GM13977 (cell line): ENCODE measurements at places on chromosomes 6 and 20.

DNA sequence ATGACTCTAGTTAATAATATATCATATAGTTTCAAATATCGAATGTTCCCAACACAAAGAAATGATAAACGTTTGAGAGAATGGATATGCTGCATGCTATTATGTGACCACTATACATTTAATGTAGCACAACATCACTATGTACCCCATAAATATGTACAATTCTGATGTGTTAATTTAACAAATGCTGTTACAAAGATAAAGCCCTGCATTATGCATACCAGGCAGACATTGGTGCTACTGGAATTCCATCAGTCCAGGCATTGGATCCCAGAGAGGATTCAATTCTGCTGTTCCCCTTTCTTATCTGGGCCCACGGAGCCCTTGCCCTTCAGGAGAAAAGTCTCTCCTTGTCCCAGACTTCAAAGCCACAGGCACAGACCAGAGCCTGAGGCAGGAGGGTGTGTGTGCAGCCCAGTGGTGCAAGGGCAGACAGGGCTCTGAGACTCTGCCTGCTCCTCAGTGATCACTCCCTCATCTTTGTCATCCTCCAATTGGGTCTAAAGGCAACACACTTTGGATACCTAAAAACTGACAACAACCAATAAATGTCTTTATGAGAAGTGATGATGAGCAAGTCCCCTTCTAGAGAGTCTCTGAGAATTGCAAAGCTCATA lies 45.2 kb downstream of the PSMG4 start:
- DNase-seq = no peak

GRCh38 chr20:62929051-62929538 lies 2.8 kb upstream of the DIDO1 start:
- DNase-seq = peak; percentile 79

DNA sequence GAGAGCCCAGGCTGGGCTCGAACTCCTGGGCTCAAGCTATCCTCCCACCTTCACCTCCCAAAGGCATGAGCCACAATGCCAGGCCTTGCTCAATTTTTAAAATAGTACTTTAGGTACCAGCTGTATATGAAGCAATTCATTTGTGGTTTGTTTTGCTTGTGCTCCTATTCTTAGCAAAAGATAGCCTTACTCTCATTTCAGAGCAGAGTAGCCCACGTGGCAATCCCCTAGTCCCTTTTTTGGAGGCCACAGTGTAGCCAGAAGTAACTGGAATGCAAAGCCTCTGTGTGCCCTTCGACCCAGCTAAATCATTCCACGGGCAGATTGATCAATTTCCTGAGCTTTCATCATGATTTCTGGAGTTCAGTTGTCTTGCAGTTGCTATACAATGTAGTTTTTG lies 372.2 kb downstream of the NRN1 start:
- no peak for DNase-seq

DNA sequence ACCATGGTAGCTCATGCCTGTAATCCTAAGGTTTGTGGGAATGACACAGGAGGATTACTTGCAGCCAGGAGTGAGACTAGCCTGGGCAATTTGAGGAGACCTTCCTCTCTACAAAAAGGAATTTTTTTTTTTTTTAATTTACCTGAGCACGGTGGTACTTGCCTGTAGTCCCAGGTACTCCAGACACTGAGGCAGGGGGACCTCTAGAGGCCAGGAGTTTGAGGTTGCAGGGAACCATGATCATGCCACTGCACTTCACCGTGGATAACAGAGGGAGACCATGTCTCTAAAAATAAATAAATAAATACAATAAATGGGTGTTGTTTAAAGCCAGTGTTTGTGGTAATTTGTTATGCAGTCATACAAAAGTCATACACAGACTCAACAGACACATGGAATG lies 2.4 kb upstream of the HLA-F start:
- DNase-seq = no peak

DNA sequence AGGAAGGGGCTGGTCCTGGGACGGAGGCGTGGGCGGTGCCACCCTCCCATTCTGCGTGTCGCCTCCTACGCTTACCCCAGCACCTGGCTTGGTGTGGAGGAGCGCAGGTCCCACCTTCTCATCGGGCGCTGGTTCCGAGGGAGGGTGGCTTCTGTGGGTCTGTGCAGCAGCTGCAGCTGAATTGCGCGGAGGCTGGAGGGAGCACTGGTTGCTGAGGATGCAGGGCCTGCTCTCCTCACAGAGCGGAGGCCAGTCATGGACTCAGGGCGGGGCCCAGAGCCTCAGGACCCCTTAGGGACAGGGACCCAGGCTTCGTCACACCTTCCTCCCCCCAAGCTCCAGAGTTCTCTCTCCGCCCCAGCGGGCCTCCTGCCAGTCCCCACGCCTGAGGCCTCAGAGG lies 127.8 kb upstream of the MAP3K4 start:
- DNase-seq = no peak

DNA sequence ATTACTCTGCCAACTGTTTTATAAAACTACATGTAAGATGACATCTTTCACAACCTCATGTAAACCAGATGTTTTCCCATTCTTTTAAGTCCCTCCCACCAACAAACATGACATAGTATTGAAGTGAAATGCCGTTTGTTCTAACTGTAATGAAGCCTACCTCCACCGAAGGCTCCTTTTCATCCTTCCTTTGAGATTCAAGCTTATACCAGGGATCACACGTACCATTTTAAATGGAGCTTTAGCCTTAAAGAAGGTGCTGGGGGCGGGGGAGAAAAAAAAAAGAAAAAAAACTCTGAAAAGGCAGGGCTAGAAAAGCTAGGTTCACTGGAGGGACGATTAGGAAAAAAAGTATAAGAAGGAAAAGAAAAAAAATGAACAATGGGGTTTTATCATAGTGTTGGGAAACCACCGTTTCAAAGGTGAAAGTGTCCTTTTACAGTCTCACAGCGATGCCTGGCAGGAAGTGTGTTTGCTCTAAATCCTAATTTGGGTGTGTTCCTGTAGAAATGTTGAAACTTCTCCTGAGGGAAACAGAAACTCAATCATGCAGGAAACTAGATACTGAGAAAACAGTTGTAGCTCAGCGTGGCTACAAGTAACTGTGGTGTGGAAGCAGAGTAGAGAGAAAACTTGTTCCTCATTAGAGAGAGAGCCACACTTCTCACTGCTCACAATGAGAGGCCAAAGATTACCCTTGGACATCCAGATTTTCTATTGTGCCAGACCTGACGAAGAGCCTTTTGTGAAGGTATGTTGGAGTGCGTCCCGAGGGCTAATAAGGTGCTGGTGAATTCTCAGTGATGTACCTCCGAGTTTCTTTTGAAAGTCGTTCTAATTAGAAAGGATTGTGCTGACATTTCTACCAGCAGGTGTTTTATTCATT lies 37.6 kb upstream of the HINT3 start:
- DNase-seq = peak; percentile 62

- DNase-seq = no peak
Observed at GRCh38 chr6:143187238-143187923, 126.7 kb downstream of the AIG1 start.

GRCh38 chr6:56756219-56756789 lies 113.6 kb upstream of the DST start:
- no peak for DNase-seq

- no peak for DNase-seq
Observed at GRCh38 chr6:10000551-10000950, 414.3 kb downstream of the TFAP2A start.

DNA sequence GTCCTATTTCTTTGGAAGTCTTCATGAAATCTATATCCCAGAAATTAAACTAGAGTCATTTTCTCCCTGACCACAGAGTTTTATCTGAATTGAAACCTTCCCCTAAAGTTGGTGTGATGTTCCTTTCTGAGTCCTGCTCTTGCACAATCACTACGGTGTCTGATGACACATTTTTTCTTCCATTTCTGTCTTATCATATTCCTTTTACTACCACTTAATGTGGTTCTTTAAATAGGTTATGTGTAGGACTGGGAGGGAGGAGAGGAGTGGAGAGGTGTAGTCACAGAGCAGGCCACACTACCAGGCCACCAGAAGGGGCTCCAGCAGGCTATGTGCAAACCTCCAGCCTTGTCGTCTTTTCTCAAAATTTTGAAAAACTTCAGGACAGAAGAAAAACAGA lies 39.7 kb upstream of the ATXN1 start:
- DNase-seq = no peak

- no peak for DNase-seq
Observed at GRCh38 chr6:117555882-117556498, 46.3 kb downstream of the GOPC start.

- no peak for DNase-seq
Observed at GRCh38 chr20:24518515-24518914, 49.1 kb downstream of the SYNDIG1 start.

GRCh38 chr6:95867205-95867604 lies 148.6 kb upstream of the FUT9 start:
- DNase-seq = no peak

- no peak for DNase-seq
Observed at GRCh38 chr20:56348305-56348693, 10.5 kb upstream of the FAM210B start.

DNA sequence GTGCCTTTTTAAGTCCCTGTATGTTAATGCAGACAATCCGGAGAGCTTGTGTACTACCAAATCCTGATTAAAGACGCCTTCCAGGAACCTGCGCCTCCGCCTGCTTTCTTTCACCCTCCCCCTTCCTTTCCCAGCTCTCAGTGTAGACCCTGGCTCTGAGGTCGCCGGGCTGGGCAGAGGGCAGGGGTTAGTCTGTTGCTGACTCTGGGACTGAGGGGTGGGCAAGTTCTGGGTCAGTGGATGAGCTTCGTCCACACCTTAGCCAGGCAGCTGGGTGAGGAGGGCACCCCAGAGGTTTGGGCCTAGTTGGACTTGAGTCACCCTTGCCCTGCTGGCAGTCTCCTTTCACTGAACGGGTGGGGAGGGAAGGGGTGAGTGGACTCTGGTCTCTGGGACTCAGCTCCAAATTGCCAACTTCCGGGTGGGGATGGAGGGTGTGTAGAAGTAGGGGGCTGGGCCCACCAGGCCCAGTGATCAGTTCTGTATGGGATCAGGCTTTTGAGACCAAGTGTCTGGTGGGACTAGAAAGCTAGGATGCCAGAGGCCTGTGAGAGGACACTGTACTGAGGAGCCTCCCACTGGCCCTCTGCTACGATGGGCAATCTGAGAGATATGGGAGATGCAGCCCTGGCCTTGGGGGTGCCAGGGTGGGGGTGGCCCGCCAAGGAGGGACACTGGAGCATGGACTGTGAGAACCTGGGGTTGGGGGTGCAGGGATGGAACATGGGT lies 21.3 kb upstream of the SLC22A7 start:
- no peak for DNase-seq
